ENCODE measurements at places on chromosomes 7 and 10. TPM values are rescaled to one million over a fixed set of nuclear protein-coding genes. Genes with fewer than 3 reads are reported as not detected.

GRCh38 chr10:62016623-62017490 lies 115.4 kb downstream of the ARID5B start:
- DNase-seq, result no peak

DNA sequence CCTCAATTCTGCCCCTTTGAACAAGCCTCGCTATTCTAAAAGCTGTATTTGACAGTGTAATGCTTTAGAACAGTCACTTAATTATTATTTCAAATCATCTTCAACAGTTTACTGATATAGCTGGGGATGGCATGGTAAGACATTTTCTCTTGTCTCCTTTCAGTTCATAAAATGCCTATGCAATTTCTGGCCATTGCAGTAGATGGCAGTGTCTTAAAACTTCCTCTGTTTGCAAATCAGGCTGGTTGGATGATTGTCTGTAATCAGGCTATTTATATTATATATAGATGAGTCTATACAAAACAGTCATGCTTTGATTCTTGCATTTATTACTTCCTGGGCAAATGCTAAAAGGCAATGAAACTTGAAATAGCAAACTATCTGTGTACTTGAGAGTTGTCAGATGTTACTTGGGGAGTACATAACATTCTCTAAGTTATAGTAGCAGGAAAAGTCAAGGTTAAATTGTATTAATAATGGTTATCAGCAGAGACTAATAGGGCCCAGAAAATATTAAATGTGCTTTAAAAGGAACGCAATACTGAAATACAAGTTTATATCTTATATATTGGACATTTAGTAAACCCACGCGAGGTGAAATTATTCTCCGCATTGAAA lies 55.5 kb upstream of the LHFPL3 start:
- peak; percentile 12 for DNase-seq

- DNase-seq, result no peak
Observed at GRCh38 chr10:116026315-116026714, 246.7 kb downstream of the GFRA1 start.

DNA sequence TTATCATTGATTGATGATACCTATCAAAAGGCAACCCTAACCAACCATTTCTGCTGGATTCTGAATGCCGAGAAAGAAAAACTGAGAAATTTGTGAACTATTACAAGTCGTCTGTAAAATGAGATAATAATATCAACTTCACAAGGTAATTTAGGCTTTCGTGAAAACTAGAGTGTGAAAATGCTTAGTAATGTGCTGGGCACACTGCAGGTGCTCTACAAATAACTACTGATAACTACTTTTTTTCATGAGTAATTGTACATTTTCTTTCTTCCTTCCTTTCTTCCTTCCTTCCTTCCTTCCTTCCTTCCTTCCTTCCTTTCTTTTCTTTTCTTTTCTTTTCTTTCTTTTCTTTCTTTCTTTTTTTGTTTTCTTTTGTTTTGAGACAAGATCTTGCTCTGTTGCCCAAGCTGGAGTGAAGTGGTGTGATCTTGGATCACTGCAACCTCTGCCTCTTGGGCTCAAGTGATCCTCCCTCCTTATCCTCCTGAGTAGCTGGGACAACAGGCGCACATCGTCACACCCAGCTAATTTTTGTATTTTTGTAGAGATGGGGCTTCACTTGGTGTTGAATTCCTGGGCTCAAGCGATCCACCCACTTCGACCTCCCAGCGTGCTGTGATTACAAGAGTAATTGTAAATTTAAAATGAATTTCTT lies 42.9 kb downstream of the BMPR1A start:
- no peak for DNase-seq

GRCh38 chr10:131876017-131876416 lies 24.8 kb upstream of the PPP2R2D start:
- no peak for DNase-seq

DNA sequence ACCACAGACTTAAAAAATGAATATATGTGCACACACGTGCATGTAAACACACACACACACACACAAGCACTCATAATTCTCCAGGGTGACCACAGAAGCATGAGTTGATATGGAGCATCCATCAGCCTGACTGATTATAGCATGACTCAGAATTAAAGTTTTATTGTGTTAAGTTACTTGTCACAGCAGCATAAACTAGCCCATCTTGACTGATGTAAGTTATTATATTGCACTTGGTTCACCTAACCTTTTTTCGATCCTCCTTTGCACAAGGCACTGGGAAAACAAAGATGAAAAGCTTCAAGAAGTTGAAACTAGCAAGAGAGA lies 18.8 kb upstream of the SLC35G1 start:
- DNase-seq, result no peak

- DNase-seq, result no peak
Observed at GRCh38 chr7:452226-452751, 67.4 kb downstream of the PDGFA start.

- DNase-seq, result no peak
Observed at GRCh38 chr7:130418306-130418705, 22.5 kb downstream of the CEP41 start.

GRCh38 chr7:118158766-118159165 lies 25.2 kb upstream of the LSM8 start:
- no peak for DNase-seq

DNA sequence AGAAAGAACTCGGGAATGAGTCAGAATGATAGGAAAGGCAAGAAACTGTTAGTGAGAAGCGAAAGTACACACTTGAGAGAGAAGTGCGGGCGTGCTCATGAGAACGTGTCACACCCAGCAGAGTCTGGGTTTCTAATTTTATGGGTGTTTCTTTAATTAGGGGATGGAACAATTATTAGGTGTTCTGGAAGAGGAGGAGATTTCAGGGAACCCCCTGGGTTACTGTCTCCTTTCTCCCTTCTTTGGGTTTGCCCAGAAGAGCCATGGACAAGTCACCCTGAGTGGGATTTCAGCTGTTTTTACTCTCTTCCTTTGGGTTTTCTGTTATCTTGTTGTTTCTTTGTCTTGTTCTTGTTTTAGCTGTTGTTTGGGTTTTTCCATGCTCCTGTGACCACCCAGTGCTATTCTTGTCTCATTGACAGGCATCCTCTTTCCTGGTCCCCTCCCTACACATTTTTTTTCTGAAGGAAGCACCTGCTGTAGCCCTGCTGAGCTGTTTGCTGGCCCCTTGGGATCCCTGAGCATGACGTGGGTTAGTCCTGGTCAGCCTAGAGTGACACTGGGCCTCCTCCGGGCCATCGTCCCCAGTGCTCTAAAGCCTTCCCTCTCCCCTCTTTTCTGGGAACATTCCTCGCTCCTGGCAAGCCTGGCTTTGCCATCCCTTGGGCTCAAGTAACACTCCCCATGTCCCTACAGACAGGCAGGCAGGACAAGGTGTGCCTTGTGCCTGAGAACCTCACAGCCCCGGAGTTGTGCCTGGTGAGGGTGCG lies 3.5 kb downstream of the SH2D4B start:
- DNase-seq, result no peak

GRCh38 chr10:109902992-109903947 lies 20.0 kb downstream of the XPNPEP1 start:
- DNase-seq, result no peak

DNA sequence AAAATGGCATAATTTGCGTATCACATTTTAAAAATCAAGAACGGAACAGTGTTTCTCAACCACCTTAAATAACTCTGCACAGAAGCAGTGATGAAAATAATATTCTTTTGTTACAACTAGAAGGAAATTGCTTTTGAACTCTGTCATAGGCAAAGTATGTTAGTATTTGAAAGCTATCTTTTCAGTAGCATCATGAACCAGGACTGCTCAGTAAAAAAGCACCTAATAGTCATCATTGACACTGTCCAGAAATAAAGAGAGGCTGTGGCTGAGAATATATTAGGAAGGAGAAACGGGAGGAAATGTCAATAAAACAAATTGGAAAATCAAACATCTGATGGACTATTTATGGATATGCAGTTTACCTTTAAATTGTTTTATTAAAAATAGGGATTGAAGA lies 237.2 kb upstream of the AKR1E2 start:
- DNase-seq, result no peak

- DNase-seq, result no peak
Observed at GRCh38 chr7:157271315-157271990, 65.4 kb upstream of the DNAJB6 start.

DNA sequence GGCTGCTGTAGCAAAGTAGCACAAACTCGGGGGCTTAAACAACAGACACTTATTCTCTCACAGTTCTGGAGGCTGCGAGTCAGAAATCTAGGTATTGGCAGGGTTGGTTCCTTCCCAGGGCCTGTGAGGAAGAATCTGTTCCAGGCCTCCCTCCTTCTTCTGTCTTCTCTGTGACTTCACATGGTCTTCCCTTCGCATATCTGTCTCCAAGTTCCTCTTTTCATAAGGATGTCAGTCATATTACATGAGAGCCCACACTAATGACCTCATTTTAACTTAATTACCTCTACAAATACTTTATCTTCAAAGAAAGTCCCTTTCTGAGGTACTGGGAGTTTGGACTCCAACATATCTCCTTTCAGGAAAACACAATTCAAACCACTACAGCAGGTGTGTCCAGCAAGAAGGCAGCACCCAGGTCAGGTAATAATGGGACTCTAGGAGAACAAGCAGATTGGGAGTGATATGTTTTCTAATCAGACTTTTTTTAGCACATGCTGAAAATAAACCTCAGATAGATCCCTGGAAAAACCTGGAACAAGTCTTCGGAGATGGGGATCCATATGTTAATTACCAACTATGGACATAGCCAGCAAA lies 11.7 kb downstream of the CREB5 start:
- DNase-seq, result no peak

- no peak for DNase-seq
Observed at GRCh38 chr10:120217736-120218135, 239.3 kb upstream of the PLPP4 start.

- no peak for DNase-seq
Observed at GRCh38 chr10:14875941-14876340, 2.7 kb upstream of the SUV39H2 start.

DNA sequence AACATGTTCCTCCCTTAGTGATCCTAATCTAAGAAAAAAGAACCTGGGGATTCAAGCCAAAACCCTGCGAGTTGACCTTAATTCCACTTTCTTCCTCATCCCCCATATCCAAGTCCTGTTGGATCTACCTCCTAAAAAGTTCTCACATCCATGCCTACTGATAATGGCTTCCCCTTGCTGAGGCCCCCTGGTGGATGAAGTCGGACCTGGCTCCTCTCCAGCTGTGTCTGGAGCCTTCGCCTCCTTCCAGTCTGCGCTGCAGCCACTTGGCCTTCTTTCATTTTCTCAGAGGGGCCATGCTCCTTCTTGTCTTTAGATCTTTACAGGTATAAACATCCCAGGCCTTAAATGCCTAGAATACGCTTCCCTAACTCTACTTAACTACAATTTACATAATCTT lies 8.1 kb downstream of the PDE1C start:
- DNase-seq, result no peak

DNA sequence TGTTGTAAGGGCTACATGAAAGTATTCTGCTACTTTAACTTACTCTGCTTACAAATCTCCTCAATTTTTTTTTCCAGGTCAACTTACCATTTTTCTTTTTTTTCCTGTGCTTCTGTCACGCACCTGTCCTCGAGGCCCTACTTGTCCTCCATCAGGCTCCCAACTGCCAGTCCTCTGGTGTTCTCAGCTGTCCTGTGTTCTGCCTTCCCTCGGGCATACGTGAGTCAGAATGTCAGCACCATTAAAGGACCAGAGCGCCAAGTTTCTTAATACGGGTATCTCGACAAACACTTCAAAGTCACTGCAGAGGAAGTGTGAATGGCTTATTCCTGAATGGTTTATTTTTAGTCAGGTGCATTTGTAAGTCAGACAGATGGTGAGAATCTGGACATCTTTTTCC lies at the start of gene TEX47:
TEX47 (minus strand) TSS at position 185 of the 400 bp plus-strand sequence. CDS start 795 bp downstream, outside the sequence.
- no peak for DNase-seq

DNA sequence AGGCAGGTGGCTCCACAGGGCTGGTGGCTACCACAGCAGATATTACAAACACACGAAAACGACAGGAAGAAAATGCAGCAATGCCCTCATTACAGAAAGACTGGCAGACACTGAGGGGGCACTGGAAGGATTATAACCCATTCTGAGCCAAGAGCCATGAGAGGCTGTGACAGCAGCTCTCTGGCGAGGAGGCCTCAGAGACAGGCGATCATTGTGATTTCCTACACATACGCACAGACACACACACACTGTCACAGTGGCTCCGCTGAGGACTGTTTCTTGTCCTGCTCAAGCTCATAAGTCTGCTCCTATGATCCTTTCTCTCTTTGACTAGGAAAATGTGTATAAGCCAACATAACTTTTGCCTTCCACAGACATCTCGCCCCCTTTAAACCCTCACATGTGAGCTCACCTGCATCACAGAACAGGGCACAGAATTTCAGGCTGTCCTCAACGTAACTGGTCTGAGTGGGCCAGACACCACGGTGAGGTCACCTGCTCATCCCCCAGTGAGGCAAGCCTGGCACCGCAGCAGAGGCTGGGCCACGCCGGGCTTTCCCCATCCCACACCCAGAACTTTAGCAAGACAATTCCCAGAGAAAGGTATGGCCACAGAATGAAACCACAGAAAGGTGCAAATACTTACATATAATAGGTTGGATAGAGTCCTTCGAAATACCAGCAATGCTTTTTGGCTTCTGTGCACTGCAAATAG lies 51.7 kb downstream of the VOPP1 start:
- no peak for DNase-seq

GRCh38 chr7:47179812-47180515 lies 401.9 kb downstream of the TNS3 start:
- DNase-seq, result peak; percentile 53

- DNase-seq, result no peak
Observed at GRCh38 chr7:106814887-106815286, 50.2 kb upstream of the PIK3CG start.

GRCh38 chr10:128152741-128153580 lies 26.7 kb upstream of the MKI67 start:
- no peak for DNase-seq

DNA sequence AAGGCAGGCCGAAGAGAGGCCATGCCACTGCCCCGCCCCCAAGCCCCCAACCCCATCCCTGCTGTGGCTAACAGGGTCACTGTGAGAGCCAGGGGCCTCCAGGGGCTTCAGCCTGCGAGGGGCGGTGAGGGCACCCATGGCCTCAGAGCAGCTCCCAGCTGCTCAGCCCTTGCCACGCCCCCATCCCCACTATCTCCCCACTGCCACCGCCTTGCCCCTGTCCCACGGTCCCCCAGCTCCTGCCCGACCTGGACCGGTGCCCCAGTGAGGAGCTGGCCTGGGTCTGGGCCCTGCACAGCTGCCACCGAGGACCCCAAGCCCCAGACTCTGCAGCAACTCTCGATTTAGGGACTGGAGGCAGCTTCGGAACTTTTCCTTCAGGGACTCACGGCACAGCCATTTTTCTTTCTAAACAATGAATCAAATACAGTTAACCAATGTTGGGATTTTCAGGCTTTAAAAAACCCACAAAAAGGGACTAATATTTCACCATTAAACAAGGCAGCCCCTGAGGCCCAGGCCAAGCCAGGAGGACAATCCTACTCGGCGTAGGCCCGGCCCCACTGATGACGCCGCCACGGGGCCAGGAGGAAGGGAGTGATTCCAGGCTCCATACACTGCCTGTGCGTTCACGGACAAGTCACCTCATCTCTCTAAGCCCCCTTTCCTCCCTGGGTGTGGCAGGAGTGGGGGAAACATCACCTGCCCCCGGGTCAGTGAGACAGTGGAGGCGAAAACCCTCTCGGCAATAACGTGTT lies 237.1 kb downstream of the ELFN1 start:
- DNase-seq, result no peak

THSD7A gene
- 89.8 TPM for polyA plus RNA-seq

NKX1-2 gene
- not detected for polyA plus RNA-seq

MMD2 gene
- polyA plus RNA-seq, result not detected

MYL7 gene
- polyA plus RNA-seq, result 0.35 TPM

CCL26 gene
- polyA plus RNA-seq, result not detected

MSMB gene
- polyA plus RNA-seq, result not detected

ZNF239 gene
- 13.6 TPM for polyA plus RNA-seq

TMEM213 gene
- polyA plus RNA-seq, result 44.4 TPM

TRDMT1 gene
- polyA plus RNA-seq, result 10.2 TPM

SPDYE11 gene
- 0.25 TPM for polyA plus RNA-seq

AKR1C4 gene
- polyA plus RNA-seq, result not detected

TFR2 gene
- polyA plus RNA-seq, result 0.43 TPM

NOC3L gene
- polyA plus RNA-seq, result 22.3 TPM

AS3MT gene
- polyA plus RNA-seq, result 19.2 TPM

All from right renal cortex interstitium (tissue), 3 donors.